Stimulated activated CD4-positive, alpha-beta T cell treated with anti-CD3 and anti-CD28 coated beads, TNF-alpha, amount 100 ng/mL, for 24 hours (primary cell): ENCODE measurements at places on chromosomes 2 and 18.

- no peak for DNase-seq
Measured at GRCh38 chr2:66553370-66553769, 118.4 kb downstream of the MEIS1 start.

GRCh38 chr2:19898592-19899329 lies 3.0 kb downstream of the TTC32 start:
- no peak for DNase-seq

DNA sequence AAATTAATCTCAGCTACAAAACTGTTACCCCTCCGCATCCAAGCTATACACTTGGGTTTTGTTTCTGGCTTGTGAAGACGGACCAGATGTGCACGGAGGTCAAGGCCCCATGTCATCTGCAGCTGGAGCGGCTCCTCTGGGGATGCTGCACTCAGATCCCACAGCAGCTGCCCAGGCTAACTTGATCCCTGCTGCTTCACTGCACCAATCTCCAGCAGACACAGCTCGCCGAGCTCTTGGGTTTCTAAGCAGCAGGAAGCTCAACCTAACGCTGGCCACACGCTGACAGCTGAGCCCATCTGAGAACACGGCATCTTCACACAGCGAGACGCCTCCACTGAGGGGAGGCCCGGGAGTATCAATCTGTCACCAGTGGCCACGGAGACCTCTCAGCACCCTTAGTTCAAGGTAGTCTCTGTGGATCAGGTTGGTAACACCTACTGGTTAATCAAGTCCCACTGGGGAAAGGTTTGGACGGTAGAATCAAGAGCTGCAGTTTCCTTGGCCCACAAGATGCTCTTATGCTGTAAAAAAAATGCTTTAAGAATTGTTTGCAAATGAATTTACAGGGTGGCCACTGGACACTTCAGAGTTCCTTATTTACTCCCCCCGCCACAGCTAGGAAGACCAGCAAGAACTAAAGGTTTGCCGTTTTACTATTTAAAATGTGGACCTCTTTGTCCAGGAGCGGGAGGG lies 67.5 kb downstream of the EMILIN2 start:
- no peak for DNase-seq

- DNase-seq, result no peak
Measured at GRCh38 chr2:78980152-78980465, 45.4 kb upstream of the REG3G start.

DNA sequence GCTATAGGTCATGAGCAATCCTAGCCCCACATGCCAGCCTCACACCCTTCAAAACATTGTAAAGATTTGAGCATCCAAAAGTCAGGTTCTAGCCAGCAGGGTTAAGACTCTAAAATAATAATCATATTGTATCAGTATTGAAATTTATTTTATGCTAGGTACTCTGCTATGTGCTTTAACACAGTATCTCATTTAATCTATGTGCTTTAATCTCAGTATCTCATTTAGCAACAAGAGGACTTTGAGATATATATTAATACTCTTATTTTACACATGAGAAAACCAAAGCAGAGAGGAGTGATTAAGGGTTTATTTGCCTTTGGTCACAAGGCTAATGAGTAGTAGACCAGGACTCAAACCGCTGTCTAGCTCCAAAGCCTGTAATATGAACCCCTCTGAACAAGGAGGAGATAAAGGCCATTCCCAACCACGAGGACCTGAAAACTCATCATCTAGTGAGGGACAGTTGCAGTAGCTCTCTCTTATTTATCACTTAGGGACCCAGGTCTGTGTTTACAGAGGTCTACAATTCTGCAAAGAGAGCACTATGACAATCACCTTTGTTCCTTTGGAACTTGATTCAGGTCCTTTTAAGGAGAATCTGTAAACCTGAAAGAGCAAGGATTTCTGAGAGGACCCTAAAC lies 116.5 kb upstream of the SERTAD2 start:
- DNase-seq, result no peak

DNA sequence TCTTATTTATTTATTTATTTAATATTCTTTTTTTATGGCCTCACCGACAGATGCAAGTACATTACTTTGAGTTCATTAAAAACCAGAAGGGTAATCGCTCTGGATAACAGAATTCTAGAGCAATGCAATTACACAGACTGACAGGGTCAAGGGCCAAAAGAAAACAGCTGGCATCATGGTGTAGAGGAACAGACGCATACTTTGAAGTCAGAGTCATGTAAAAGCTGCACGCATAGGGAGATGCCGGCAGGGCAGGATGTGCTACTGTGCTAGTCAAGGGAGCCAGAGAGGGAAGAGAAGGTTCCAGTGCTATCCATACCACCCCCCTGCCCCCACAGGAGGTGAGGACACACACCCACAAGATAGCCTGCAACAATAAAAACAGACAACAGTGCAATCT lies 115.2 kb upstream of the TFCP2L1 start:
- DNase-seq, result no peak

- no peak for DNase-seq
Measured at GRCh38 chr18:70398076-70398475, 109.2 kb downstream of the SOCS6 start.

- no peak for DNase-seq
Measured at GRCh38 chr2:163269374-163270021, 430.9 kb upstream of the KCNH7 start.

GRCh38 chr18:3709205-3709604 lies 259.2 kb downstream of the TGIF1 start:
- no peak for DNase-seq

DNA sequence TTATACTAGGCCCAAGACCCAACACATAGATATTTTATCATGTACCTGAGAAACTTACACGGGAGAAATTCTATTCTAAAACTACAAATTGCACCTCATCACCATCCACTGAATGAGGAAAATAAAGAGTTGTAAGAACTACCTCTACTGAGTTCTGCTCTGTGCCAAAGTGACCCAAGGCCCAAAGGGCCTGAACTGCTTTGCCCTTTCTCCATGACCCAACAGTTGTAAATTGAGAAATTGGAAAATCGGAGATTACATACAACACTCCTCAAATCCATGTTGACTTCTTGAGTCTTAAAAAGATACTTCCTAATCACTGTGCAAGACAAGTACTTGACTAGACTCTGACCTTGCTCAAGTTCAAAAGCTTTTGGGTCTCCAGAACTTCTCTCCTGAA lies 8.8 kb downstream of the NR4A2 start:
- DNase-seq, result no peak

DNA sequence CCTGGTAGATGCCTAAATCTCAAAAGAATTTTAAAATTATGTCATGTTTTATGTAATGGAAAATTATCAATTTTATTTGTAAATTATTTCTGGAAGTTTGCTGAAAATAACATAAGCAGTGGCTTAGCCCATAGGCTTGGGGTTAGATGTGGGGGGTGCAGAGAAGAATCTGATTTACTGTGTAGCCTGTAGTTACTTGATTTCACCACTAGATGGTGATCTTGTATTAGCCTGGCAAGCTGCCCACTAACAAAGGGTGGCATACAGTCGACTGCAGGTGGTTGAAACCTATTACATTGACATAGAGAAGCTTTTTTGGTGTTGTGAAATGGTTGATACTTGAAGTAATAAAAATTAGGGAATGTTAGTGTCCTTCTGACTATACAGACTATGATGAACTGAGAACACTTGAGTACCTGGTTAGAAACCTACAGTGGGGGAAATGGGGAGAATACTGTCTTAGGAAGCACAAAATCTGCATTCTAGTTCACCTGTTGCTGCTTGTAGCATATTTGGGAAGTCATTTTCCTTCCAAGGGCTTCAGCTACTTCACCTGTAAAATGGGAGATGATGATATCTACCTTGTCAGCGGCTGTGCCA lies 191.0 kb upstream of the LHCGR start:
- no peak for DNase-seq

DNA sequence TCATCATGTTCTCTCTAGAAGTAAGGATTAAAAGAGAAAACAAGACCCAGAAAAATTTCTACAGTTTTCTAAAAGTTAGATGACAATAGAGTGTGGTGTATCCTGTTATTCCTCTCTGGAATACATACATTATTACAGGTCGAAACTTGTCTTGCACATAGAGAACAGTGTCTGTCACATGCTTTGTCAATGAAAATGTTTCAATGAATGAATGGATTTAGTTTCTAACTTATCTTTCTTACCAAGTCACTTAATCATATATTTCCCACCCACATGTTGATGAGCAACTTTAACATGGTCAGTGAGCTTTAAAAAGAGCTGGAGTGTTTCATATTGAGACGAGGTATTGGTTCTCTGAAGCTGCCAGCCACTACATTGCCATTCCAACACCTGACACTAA lies 4.3 kb downstream of the DSG4 start:
- DNase-seq, result no peak

DNA sequence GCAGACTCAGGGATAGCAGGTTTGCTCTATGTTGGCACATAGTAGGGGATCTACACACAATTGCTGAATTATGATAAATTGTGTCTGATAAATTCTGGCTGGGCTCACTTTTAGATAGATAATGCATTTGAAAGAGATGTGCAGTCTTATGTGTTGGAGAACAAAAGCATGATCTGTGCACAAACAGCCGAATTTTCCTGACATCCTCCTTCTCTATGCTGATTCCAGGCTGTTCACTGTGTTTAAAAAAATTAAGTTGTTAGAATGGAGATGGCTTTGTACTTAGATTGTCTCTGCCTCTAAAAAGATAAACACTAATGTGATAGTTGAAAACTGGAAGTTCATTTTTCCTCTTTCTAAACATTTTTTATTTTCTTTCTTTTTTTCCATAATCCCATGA lies 2.1 kb downstream of the CERS6 start:
- DNase-seq, result no peak

DNA sequence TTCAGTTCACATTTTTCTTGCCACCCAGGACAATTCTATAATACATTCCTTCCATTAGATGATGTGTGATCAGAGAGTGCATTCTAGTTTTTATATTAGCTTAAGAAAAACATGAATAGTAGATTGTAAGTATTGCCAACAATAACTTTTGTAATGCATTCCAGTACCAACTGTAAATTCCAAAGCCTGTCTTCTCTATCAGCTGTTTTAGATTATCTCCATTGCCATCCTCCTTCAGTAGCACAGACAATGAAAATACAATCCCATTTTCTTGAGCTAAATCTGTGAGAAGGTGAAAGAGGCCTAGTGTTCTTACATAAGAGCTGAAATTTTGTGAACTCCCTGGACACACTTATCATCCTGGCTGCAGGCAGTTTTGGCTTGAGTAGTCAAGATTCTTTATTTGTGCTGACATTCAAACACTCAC lies 103.9 kb downstream of the CCBE1 start:
- DNase-seq, result no peak

GRCh38 chr18:23857164-23857552 lies 157.4 kb upstream of the TTC39C start:
- no peak for DNase-seq

GRCh38 chr2:19902216-19902740 lies 495 bp upstream of the TTC32 start:
- no peak for DNase-seq

- DNase-seq, result no peak
Measured at GRCh38 chr18:34590503-34590902, 119.6 kb upstream of the DTNA start.

- DNase-seq, result no peak
Measured at GRCh38 chr2:66427300-66427699, 7.6 kb upstream of the MEIS1 start.

- no peak for DNase-seq
Measured at GRCh38 chr2:66814916-66815315, 380.0 kb downstream of the MEIS1 start.

- no peak for DNase-seq
Measured at GRCh38 chr18:45284174-45284573, 331.1 kb upstream of the SLC14A2 start.

- DNase-seq, result no peak
Measured at GRCh38 chr2:44836174-44836573, 105.3 kb upstream of the SIX3 start.

DNA sequence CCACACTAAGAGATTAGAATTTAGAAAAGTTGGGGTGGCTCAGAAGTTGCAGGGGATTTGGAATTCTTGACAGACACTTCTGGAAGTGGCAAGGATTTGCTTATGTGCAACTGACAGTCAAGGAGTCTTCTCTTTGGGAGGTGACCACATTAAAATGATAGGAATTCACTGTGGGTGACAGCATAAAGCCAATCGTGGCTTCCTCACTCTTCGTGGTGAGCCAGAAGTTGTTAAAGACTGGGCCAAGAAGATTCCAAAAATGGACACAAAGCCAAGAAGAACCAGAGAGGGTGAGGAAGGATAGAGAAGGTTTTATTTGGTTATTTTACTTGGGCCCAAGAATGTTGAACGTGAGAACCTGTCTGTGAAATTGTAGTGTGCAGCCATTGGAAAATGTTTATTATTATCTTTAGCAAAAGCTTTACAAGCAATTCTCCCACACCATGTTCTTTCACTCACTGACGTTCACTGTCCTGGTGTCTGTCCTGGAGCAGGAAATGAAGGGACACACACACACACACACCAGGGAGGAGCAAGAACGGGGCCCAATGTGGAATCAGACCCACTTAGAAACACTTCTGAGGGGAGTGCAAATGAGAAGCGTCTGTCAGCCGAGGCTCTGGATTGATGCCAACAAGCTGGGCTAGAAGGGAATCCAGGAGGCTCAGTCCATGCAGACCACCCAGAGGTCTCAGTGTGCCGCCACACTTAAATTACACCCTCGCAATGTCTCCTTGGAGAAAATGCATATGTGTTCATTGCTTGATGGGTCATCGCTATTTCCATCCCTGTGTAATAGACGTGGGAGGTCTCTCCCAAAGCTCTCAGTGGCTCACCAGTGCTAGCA lies 37.2 kb downstream of the STEAP3 start:
- no peak for DNase-seq

GRCh38 chr2:106038601-106039375 lies 155.3 kb downstream of the UXS1 start:
- no peak for DNase-seq

DNA sequence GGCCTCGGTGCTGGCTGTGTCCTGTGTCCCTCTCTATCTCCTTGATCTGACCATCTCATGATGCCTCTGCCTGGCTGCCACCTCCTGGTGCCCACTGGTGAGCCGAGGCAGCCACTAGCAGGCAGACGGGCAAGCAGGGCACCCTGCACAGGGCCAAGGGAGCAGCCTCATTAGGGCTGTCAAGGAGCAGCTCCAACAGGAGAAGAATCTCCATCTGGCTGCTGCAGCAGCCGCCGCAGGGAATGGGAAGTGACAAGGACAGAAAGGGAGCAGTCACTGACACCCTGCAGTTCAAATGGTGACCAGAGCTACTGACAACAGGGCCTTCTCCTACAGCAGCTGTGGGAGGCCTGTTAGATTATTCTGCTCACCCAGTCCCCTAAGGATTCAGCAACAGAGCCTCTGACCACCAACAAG lies 32.6 kb downstream of the ALPK2 start:
- DNase-seq, result no peak

DNA sequence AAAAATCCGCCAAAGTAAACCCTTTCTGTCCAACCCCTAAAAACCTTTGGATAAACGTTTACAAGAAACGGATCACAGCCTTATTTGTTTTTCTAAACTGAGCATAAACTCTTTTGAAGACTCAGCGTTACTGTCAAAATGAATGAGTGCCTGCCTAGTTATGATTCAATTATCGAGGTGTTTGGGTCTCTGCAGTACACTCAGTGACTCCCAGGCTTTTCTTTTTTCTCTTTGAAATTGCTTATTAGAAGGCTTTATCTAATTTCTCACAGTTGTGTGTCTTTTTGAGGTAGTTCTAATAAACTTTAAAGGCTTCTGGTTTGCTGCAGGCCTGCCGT lies 663 bp downstream of the RHBDD1 start:
- DNase-seq, result no peak
